ENCODE measurements at places on chromosomes 3 and 15.

DNA sequence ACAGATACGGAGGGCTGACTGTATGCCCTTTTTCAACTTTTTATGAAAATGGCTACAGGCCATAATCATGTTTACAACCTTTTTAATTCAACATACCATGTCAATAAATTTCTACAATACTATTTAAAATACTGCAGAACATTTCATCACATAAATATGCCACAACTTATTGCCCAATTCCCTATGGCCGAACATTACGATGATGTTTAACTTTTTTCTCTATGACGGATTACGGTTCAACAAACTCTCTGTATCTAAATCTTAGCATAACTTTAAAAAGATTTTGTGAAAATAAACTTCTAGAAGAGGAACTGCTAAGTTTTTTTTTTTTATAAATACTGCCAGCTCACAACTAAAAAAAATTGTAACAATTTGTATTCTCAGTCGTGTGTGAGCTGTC lies 220.4 kb downstream of the OSBPL10 start:
- no peak for DNase-seq

DNA sequence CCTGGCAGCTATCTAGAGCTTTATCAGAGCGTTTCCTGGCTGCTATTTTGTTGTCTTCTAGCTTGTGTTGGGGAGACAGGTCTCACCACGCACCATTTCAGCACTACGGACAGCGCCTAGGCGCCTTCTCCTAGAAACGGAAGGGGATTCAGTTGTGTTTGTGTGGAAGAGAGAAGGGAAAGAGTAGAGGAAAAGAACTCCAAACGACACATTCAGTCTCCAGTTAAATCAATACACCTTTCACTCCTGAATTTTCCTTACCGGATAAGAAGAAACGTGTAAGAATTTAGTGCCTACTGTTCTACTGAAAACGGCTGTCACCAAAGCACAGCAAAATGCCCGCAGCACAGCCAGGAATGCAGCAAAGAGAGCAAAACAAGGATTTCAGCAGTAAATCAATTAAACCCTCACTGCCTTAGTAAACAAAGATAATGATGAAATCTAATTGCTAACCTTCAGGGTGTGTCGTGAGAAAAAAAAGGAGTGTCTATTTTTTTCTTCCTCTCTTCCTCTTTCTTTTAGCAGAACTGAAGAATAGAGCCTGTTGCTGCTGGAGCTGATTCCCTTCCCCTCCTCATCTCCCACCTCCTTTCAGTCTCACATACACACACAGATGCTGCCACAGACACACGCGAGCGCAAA lies 412 bp upstream of the CTXN2 start:
- no peak for DNase-seq

DNA sequence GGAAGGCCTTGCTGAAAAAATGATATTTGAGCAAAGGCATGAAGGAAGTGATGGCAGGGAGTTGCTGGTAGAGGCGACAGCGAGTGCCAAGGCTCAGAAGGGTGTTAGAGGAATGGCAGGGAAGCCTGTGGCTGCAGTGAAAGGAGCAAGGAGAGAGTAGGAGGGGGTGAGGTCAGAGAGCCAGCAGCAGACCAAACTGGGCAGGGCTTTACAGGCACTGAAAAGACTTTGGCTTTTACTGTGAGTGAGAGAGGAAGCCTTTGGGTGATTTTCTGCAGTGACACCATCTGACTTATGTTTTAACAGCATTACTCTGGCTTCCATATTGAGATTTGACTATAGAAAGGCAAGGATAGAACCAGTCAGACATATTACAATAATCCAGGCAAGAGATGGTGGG lies 11.4 kb downstream of the TICRR start:
- DNase-seq = no peak

GRCh38 chr15:80183886-80184285 lies 31.1 kb downstream of the FAH start:
- no peak for DNase-seq

GRCh38 chr3:182925330-182925943 lies 54.9 kb downstream of the DCUN1D1 start:
- DNase-seq = no peak

GRCh38 chr3:60336061-60336460 lies 915.2 kb downstream of the FHIT start:
- DNase-seq = no peak

DNA sequence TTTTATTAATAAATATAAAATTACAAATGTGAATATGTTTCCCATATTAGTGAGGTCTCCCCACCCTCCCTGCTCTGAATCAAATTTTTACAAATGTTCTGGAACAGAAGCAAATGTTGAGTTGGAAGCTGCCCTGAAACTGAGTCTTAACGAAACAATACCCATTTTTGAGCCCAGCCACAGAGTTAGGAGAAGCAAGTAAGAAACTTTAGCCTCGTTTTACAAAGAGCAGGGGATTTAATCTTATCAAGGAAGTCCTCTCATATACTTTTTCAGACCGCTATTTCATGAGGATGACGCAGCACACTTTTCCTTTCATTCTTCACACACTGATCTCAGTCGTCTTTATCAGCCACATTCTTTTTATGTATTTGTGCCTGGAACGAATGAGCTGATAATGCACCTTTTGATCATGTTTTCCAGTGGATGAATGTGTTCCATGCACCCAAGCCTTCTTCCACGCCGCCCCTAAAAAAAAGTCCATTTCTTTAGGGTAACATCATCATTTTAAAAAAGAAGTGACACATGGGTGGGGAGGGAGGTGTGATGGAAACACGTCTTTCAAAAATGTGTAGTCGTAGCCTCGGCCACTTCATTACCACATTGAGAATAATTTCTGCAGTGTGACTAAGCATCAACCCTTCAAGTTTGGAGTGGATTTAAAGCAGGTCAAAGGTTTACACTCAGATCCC lies 48.1 kb downstream of the SETMAR start:
- DNase-seq = no peak

GRCh38 chr3:36557708-36558421 lies 177.6 kb downstream of the STAC start:
- DNase-seq = no peak

- DNase-seq = peak; percentile 60
Observed at GRCh38 chr3:49276475-49277382, at the start of gene C3orf62. C3orf62 (minus strand) TSS chr3:49277232; CDS start chr3:49276872, 360 bp downstream.

GRCh38 chr15:58985443-58985842 lies 2.0 kb upstream of the RNF111 start:
- no peak for DNase-seq

DNA sequence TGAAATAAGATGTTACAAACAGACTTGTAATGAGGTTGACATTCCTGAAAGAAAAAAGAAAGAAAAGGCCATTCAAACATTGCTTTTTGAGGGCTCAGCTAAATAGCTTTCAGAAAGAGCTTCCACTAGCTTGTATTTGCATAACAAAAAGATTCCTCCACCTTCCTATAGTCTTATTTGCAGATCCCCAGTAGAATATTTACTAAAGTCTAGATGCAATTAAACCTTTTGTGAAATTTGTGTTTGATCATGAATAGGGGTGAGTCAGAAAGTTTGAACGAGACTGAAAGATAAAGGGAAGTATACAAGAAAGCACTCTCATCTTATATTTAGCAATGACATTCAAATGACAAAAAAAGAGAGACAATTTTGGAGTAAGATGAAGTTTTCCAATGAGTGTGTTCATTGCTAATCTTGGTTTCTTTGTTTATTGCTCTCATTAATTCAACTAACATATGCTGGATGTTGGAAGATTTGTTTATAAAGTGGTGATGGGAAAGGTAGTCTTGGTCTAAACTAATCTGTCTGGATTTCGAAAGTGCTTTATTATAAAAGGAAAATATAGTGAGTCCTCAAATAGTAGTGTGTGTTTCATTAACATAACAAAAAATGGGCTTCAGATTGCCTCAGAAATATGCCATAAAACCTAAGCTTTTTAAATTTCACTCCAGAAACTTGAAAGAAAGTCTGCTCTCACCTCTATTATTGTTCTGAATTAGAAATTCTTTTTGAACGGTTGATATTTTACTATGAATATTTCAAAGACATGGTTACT lies 9.1 kb upstream of the CADPS start:
- DNase-seq = no peak

DNA sequence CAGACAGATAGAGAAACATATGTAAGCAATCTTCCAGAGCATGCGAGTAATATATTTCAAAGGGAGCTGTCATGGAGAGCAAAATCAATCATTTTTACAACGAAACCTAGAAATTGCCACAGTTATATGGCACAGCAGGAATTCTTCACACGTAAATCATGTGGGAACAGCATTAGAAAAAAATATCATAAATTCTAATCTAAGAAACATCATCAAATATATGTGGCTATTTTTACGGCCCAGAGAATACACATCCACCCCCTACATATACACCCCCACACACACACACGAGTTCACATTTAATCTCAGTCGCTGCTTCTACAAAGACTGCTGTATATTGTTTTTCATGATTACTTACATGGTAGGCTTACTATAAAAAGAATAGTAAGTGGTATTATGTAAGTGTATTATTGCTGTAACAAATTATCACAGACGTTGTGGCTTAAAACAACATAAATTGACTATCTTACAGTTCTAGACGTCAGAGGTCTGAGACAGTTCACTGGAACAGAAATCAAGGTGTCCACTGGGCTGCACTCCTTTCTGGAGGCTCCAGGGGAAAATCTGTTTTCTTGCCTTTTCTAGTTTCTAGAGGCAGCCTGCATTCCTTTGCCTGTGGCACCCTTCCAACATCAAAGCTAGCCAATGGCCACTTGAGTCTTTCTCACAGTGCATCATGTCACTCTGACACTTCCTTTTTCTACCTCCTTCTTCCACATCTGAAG lies 363.3 kb downstream of the ULK4 start:
- no peak for DNase-seq

DNA sequence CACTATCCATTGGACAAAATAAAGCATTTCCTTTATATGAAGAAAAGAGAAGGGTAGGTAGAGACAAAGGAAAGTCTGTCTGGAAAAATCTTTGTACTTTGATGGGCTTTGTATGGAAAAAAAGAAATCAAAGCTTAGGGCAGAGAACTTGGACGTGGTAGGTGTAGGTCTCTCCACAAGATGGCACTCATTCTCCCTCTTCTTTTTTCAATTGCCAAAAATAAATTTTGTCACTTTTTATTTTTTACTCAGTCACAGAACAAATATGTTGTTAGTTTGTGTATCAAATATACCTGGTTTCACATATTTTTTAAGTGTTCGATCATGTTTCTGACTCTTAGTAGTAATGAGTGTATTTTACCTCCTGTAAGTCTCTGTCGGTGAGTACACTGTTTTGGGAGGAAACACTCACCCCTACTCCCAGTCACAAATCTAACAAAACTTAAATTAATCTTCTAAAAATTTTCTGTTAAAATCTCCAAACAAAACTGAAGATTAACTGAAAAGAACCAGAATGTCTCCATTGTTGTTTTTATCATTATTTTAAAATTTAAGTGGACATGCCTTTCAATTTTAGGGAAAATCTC lies 415.8 kb upstream of the GOLIM4 start:
- no peak for DNase-seq

DNA sequence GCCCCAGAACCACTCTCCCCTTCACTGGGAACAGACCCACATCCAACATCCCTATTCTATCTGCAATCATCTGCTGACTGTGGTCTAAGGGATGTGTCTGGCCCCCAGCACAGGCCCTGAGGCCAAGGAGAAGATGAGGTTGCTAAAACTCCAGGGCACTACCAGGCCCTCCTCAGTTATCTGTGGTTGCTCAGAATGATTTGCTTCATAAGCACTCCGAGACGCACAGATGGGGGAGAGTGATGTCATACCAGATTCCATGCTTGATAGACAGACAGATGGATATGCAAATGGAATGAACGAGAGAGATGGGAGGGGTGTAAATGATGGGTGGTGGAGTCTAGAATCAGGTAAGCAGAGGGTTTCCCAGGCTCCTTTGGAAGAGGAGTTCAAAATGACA lies 57.8 kb downstream of the CEMIP start:
- DNase-seq = no peak

- no peak for DNase-seq
Observed at GRCh38 chr3:124985349-124985748, 50.8 kb upstream of the MUC13 start.

- peak; percentile 51 for DNase-seq
Observed at GRCh38 chr15:90059208-90059985, 42.9 kb downstream of the IDH2 start.

DNA sequence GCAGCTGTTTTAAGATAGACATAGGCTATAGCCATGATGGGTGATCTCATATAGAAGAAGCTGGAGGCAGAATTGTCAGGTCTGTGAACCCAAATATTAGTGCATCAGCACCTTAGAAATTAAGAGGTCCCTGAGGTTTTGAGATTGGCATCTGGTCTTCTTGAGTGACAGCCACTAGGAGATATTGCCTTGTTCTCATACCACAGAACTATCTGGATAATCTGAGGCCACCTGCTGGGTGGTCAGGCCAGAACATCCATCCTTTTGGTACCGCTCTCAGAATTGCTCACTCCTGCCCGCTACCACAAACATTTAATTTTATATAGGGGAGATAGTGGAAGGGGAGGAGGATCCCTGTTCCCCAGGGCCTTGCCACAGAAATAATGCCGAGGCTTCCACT lies 210.6 kb upstream of the ZPLD1 start:
- DNase-seq = no peak

GRCh38 chr3:16633948-16634347 lies 28.7 kb upstream of the DAZL start:
- DNase-seq = no peak

- DNase-seq = no peak
Observed at GRCh38 chr3:87997298-87997697, 61.5 kb downstream of the CGGBP1 start.

DNA sequence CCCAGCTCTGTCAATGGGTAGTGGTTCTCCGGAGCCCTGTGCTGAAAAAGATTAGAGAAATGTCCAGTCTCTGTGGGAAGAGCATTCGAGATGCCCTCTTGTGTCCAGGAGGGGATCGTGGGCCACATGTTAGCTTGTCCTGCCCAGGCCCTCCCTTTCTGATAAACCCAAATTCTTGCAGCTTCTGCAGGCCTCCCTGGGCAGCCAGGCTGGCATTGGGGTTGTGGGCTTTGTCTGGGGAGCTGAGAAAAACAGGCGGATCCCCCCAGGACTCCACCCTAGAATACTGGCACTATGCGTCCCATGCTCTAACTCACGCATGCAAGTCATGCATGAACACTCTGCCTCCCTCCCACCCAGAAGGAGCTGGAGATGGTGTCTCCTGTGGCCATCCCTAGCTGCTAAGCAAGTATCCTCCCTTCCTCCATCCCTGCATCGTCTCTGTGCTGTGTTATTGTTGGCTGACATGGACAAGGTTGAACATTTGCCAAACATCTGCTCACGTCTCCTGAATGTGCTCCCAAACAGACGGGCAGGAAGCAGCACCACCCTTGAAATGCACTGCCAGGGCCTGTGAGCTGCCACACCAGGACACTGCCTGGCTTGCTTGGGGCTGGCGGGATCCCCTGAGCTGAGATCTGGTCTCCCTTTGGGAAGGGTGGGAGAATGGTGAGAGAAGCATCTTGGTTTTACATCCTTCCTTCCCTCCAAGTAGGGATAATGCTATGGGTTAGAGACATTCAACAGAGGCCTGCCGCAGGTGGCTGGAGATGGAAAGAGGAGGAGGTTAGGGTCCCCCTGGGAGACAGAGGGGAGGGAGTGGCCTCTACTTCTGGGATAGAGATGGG lies 26.5 kb downstream of the CFAP161 start:
- DNase-seq = no peak

Data from activated T-helper 1 cell treated with anti-CD3 and anti-CD28 coated beads, Interleukin-2, amount 50 U/mL, for 16 hours (primary cell).